ENCODE measurements at places on chromosomes 5 and 9.
A peak's percentile ranks its signal among the peaks of the same experiment; 100 is the strongest.

GRCh38 chr5:149114403-149115312 lies 26.6 kb upstream of the ABLIM3 start:
- peak; percentile 69 for DNase-seq

GRCh38 chr5:174172152-174172551 lies 126.6 kb downstream of the NSG2 start:
- DNase-seq = peak; percentile 49

DNA sequence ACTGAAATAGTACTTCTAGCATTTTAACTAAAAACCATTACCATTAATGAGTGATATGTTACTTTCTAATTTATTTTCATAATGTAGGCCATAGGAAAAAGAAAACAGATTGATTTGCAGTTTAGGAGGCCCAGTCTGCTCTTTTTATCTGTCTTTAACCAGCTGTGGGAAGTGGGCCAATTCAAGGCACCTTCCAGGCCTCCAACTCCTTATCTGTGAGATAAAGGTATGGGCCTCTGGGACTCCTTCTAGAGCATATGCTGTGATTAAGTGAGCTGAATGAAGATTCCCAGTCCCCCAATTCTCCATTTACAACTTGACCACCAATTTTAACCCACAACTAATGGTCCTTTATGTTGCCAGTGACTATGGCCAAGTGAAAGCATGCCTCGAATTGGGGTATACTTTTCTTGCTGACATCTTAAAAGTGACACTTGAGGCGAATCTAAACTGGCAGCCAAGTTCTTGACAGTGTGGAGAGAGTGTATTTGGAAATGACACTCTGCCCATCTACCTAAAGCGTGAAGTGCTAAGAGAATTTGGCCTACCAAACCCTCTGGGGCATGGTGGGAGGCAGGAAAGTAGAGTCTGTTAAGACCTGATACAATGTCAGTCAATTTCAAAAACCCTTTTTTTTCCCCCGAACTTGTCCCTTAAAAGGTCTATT lies 88.3 kb downstream of the PIK3R1 start:
- DNase-seq = no peak

DNA sequence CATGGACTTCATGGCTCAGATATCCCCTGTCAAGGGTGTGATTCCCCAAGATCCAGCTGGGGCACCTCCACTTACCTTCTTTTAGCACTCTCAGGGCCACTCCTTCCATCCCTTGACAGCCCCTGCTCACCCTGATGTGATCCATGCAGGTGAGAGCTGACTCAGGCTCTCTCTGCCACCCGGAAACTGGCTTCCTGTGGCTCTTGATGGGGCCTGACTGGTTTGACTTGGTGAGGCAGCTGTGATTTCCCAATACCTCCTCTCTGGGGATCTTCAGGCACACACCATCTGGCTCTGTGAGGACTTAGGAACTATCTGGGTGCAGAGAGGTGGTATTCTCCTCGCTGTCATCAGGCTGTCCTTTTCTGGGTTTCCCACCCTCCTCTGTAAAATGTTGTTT lies 7.9 kb upstream of the FAT2 start:
- DNase-seq = no peak

GRCh38 chr9:99180199-99180598 lies 41.5 kb downstream of the ALG2 start:
- no peak for DNase-seq

DNA sequence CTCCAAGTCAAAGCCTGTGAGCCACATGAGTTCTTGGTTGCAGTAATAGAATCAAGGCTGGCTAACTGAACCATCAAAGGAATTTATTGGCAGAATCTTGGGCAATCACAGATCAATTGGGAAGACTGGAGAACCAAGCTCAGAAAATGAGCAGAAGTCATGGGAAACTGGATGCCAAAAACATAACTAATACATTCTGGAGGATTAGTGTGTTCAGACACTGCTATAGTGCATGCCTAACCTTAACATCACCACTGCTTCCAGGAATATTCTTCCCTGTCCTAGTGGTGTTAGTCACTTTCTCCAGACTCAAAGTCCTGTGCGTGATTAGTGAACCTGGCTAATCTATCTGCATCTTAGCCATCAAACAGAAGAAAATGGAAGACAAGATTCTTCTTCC lies 843.7 kb downstream of the EFNA5 start:
- DNase-seq = no peak

DNA sequence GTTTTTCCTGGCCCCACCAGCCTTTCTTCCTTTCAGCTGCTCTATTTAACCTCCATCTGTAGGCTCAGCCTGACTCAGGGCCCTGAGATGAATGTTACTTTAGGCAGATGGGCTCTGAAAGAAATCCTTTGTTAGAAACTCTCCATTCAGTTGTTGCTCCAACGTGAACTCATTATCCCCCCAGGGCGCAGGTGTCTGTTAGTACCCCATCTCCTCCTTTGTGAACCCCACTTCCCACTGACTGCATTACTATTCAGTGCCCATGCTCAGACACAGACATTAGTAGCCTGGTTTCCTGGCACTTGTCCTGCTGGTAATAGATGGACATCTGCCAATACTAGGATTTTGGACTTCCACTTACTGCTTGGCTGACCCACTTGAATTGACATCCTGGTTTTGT lies 1271.6 kb downstream of the PTPRD start:
- peak; percentile 6 for DNase-seq

DNA sequence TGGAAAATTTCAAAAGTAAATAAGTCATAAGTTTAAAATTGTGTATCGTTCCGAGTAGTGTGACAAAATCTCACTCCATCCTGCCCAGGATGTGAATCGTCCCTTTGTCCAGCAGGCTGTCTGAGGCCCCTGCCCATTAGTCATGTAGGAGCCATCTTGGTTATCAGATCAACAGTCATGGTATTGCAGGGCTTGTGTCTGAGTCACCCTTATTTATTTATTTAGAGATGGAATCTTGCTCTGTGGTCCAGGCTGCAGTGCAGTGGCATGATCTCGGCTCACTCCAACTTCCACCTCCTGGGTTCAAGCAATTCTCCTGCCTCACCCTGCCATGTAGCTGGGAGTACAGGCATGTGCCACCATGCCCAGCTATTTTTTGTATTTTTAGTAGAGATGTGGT lies 30.2 kb downstream of the ITGA2 start:
- no peak for DNase-seq

GRCh38 chr5:126182971-126183695 lies 240.1 kb upstream of the GRAMD2B start:
- peak; percentile 16 for DNase-seq

DNA sequence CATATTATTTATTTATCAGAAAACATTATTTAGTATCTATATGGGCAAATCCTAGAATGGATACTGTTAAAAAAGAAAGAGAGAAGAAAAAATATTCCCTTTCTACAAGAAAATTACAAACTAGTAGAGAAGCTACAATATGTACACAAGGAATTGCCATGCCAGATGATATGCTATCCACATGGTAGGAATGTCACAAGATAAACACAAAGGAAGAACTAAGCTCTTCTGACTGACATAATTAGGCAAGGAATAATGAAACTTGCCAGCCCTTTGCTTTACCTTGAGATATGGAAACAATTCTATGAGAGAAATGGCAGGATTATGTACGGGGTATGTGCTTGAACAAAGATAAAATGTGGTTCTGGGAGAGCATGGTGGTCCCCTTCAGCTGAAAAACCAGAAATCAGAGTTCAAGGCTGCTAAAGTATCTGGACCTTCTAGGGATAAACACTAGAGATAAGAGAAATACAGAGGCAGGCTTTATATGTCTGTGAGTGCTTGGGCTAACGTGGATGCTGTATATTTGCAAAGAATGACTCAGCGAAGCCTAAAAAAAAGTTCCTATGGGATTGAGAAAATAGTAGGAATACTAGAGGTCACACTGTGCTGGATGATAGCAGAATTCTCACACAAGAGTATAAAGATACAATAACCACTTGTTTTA lies 451.6 kb downstream of the TLE1 start:
- no peak for DNase-seq

DNA sequence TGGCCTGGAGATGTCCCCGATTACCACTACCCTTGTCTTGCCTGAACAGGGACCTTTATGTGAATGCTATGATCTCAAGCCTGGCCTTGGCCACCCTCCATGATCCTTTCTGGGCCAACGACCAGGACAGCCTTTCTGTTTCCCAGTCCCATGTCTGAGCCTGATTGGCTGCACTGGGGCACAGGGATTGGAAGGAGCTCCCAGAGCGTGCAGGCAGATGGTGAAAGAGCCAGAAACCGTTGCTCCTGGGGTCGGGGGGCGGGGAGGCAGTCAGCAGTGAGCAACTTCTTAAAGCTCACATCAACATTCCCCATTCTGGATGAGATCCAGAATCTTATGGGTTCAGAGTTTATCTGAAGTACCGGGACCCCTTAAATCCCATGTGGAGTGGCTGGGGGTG lies 84.4 kb downstream of the INSYN2B start:
- peak; percentile 56 for DNase-seq

DNA sequence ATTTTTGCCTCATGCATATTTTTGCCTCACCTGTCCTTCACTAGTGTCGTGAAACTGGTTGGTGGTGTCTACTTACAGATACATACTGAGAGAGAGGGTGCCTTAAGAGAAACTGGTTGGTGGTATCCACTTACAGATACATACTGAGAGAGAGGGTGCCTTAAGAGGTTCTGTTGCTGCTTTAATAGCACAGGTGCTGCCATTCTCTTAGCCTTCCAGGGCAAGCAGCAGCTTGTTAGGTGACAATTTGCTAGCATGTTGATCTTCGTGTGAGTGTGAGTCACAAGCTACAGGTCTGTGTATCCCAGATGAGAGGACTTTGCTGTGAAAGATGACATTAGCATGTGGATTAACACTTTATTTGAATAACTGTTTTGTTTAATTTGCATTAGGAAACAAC lies 1.4 kb downstream of the PTTG1 start:
- no peak for DNase-seq

GRCh38 chr5:8945972-8946371 lies 599.9 kb downstream of the SEMA5A start:
- no peak for DNase-seq

GRCh38 chr9:92632641-92633040 lies 37.3 kb downstream of the IPPK start:
- DNase-seq = no peak

DNA sequence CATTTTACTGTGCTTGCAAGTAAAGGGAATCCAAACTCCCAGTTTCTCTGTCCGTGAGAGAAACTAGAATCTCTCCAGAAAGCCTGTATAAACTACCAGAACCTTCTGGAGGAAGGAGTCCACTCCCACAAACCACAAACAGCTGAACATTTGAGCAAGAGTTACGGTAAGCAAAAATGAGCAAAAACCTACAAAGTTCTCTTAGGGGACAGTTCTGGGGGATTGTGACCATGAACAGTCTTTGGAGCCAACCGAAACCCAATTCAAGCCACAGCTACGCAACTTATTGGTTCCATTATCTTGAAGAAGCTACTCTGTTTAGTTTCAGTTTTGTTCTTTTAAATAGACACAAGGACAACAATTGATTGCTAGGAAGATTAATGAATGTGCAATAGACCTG lies 330.6 kb downstream of the ASTN2 start:
- no peak for DNase-seq

GRCh38 chr9:5301544-5301943 lies 3.0 kb downstream of the RLN2 start:
- no peak for DNase-seq

- no peak for DNase-seq
These were observed 112.4 kb downstream of the CETN3 start for GRCh38 chr5:90297045-90297764.

- DNase-seq = no peak
These were observed 336.9 kb downstream of the ENC1 start for GRCh38 chr5:74303578-74303977.

DNA sequence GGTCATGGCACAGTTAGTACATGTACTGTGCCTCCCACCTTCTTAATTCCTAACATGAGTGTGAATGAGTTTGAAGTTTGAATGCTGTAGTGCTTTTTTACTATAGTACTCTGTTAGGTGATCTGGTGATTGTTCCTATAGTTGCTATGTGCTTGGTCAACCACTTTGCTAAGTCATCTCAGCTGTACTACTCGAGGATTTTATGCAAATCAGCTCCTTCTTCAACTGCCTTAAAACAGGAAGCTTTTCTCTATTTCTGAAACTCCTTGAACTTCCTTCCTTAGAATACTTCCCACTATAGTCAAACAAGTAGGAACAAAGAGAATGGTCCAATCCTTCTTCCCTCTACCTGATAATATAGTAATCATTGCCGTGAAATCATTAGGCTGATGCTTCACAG lies 219.6 kb downstream of the CTNND2 start:
- no peak for DNase-seq

GRCh38 chr9:26243726-26244125 lies 565.5 kb upstream of the TUSC1 start:
- no peak for DNase-seq

DNA sequence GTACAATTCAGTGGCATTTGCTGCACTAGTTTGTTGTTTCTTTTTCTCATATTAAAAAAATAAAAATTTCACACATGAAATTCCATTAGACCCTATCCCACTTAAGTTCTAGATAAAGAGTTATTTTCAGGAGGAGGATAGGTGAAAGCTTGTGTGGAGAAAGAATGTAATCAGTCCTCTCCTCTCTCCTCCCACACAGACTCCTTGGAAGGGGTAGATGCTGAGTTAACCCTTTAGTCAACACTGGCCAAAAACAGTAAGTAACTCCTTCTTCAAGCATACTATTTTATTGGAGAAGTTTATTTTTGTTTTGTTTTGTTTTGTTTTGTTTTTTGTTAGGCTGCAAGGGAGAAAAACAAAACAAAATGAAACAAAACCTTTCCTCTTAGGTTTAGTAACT lies 30.6 kb upstream of the LMNB1 start:
- no peak for DNase-seq

DNA sequence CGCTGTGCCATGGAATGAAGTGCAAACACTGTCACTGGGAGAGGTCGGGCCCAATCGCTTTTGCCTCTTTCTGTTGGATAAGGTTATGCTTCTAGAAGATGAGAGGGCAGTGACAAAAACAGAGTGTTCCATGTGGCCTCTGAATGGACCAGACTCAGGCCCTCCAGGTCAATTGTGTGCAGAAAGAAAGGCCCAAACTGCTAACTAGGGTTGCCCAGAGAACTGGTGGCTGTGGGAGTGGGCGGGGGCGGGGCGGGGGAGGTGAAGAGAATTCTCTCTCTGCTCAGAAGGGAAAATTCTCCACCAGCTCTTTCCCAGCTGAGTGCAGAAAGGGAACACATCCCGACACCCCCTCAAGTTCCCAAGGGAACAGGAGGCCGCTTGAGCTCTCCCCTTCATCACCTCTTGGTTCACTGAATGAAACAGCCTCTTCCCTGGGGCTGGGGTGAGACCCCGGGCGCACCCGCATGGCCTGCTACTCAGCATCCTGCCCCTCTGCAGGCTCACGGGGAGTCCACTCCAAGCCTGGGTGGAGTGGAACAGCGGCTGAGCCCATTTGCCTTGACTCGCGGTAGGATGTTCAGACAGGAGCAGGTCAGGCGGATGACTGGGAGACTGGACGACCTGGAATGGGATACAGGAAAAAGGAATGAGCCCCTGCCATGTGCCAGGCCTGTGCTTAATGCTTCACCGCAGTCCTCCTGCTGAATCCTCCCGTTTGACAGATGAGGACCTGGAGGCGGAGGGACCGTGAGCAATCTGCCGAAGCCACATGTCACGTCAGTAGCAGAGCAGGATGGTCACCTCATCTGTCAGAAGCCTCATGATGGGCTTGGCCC lies 93.8 kb upstream of the FANCC start:
- no peak for DNase-seq

- no peak for DNase-seq
These were observed 249.1 kb downstream of the CEMIP2 start for GRCh38 chr9:71519098-71519696.

Measured in nucleus accumbens (tissue), 56 donors.